ENCODE measurements at places on chromosomes 3 and 15.

- DNase-seq: no peak
Measured at GRCh38 chr3:148863814-148864213, 1.3 kb upstream of the CPA3 start.

DNA sequence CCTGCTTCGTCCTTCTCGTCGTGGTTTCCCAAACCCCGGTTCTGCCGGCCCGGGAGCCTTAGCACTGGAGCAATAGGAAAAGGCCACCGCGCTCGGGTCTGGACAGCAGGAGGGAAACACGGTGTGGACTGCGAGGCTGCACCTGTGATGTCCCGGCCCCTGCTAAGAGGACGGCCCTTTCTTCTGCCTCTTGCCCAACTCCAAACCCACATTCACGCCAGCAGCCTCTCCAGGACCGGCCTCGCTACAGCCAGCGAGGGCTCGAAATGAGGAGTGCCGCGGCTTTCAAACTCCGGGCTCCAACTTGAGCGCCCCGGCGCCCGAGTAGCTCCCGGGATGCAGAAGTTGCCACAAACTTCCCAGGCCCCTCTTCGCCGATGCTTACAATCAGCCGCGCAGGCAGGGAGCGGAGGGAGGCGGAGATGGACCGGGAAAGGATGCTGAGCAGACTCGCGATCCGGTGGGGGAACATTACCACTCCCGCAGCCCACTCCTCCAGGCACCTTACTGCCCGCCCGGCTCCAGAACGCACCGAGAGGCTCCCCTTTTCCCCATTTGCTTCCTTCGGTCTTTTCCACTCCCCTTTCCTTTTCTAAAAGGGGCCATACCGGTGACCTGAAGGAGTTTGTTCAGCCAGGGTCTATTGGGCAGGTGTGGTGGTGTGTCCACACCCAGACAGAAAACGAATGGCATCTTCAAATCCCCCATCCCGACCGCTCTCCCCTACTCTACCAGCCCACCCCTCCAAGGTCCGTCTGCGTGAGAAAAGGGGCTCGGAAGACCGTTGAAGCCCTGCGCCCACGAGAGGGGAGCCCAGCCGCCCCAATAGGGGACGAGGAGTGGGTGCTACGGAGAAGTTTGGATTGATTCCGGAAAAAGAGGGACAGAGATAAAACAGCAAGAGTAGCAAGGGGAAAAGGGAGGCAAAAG is 18.8 kb upstream of the SATB1 start:
- no peak for DNase-seq

GRCh38 chr3:12194669-12195161 is 36.0 kb upstream of the TIMP4 start:
- peak; percentile 60 for DNase-seq

DNA sequence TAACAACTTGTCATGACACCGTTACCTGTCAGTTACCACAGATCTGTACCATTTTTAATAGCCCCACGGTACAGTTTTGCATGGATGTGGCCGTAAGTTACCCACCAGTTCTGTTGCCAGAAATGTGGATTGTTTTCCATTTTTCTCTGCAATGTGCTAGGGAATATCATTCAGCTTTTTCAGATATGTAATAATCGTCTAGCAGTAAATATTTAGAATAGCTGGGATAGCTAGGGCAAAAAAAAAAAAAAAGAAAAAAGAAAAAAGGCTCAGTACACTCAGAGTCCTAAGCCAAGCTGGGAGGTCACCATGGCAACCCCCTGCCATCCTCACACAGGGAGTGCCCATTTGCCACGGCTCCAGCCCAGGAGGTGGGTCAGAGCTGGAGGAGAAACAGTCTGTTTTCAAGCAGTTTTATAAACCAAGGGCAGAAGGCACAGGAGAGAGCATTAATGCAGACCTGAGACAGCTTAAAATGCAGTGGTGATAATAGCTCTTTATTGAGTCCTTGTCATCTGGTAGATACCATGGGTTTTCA is 25.2 kb downstream of the PAQR5 start:
- no peak for DNase-seq

- peak; percentile 19 for DNase-seq
Measured at GRCh38 chr3:192409201-192409837, 318.0 kb downstream of the FGF12 start.

DNA sequence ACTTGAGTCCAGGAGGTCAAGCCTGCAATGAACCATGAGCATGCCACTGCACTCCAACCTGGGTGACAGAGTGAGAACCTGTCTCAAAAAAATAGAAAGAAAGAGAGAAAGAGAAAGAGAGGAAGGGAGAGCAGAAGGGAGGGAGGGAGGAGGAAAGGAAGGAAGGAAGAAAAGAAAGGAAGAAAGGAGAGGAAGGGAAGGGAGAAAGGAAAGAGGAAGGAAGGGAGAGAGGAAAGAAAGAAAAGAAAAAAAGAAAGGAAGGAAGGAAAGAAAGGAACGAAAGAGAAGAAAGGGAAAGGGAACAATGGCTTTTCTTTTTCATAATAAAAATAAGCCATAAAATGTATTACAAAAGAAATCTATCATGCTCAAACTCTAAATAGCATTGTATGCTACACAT is 116.9 kb downstream of the ZNF385D start:
- no peak for DNase-seq

DNA sequence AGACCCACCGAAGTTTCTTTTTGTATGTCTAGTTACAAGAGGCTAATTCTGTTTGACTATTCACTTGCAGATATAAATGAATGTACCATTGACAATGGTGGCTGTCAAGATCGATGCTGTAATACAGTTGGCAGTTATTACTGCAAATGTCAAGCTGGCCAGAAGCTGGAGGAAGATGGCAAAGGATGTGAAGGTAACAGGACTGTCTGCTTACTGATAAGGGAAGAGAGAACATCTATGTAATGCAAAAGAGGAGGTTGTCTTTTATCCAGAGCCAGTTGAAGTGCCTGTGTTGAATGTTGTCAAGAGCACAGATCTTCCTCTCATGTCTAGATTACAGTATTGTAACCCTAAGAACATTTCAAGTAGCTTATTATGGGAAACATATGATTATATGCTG is 549.5 kb upstream of the GOLIM4 start:
- no peak for DNase-seq

DNA sequence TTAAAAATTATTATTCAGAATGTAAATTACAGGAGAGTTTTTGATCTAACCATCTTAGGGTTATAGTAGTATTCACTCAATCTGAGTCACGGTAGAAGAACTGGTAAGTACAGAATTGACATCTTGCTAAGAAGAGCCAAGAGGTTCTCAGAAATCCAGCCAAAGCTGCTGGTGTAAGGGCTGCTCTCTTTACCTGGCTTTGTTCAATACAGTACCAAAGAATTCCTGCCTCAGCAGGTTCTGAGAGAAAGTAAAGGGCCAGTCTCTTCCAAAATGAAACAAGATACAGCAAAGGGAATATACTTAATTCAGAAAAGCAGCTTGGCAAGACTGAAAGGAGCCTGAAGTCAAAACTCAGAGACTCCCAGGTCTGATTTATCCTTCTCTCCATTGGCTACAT is 193.1 kb downstream of the TNIK start:
- DNase-seq: no peak

- no peak for DNase-seq
Measured at GRCh38 chr3:149160754-149161300, 31.4 kb downstream of the HPS3 start.

GRCh38 chr3:172629470-172629869 is 81.4 kb downstream of the NCEH1 start:
- DNase-seq: peak; percentile 47

DNA sequence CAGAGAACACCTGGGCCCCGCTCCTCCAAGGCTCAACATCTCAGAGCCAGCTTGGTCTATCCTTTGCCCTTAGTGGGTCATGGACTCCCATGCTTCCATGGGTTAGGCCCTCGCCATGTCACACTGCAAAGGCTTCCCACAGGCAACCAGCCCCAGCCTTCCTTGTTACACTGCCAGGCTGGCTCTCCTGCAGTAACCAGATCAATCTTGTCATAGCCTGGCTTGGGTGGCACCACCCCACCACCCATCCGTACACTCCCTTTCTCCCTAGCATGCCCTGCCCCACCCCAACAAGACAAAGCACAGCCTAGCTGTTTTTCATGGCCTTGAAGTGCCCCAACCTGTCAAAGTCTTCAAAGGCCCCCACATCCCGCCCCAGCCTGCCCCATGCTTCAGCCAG is 30.5 kb downstream of the CA12 start:
- no peak for DNase-seq

GRCh38 chr3:162285259-162285658 is 788.7 kb downstream of the OTOL1 start:
- no peak for DNase-seq

DNA sequence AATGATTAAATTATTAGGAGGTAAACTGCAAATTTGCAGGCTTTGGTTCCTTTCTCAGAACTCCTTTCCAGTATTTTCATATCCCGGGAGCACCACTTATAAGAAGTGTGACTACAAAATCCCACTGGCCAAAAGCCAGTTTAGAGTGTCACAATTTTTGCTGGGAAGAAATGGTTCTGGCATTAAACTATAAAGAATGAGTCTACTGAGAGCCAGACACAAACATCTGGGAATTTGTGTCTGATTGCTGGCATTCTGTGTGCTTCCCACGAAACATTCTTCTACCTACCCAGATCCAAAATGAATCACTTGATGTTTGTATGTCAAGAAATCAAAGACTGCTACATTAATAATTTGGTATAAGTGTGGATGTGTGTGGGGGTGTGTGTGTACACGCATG is 82.8 kb downstream of the DUT start:
- DNase-seq: peak; percentile 95

- DNase-seq: peak; percentile 92
Measured at GRCh38 chr3:172125963-172126457, 86.6 kb downstream of the FNDC3B start.

- no peak for DNase-seq
Measured at GRCh38 chr3:29544701-29545363, 264.0 kb downstream of the RBMS3 start.

DNA sequence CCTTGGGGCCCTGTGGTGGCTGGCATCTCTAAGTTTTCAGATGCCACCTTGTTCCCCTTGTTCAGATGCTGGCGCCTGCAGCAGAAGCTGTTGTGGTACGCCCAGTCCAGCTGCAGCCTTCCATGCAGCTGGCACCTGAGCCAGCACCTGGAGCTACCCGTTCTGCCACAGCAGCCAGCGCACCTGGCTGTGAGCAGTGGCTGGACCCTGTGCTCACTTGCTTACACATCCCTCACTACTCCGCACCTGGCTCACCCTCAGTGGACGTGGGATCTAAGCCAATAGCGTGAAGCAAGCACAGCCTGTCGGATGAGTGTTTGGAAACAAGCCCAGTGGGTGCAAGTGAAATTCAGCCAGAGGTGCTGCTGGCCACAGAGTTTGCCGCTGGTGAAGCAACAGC is 607.5 kb upstream of the BCHE start:
- no peak for DNase-seq

DNA sequence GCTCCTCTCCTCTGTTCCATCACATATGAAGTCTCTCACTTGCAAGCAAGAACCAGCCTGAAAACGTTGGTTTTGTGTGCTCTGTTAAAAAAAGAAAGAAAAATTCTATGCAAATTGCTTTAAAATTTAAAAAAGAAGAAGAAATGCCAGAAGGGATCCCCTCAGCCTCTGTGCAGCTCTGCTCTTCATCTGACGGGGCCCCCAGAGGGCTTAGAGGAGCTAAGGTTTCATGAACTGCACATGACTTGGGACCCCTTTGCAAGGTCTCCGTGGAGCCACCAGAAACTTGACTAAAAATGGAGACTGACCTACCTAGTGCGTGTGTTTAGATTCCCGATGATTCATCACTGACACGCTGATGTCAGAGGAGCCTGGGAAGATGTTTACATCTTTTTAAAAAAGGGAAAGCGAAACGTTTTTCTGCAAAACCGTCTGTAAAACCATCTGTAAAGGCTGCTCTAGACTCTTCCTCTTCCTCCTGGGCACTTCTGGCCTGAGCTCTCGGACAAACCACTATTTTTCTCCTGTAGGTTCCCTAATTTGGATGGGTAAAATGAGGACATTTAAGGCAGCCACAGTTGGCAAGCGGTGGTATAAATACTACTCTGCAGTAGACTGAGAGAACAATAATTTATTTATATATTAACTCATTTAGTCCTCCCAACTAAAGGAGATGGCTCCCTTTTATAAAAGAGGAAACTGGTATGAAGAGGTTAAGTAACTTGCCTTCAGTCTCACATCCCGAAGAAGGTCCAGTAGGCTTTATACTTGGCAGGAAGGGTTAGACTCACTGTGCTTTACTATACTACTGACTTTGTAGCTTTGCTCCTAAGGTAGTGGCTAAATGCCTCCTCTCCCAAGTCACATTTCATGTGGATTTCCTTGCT is 67.2 kb upstream of the POLG start:
- peak; percentile 60 for DNase-seq

GRCh38 chr3:106610362-106610959 is 741.6 kb upstream of the CBLB start:
- DNase-seq: peak; percentile 77

Data from fibroblast of mammary gland (primary cell).